ENCODE measurements at places on chromosomes 12 and 14.

DNA sequence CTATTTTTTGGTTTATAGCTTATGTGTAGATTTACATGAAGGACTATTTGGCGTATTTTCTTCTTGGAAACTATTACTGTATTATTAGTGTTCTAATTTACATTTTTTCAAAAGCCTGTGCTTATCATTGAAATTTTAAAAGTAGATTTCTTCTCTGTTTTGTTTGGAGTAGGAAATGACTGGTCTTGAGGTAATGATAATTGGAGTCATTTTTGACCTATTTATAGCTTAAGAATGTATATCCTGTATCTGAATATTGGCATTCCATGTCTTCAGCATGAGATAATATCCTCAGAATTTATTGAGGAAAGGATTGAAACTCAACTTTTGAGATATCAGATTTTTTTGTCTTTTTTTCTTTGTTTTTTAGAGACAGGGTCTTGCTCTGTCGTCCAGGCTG lies 193.4 kb downstream of the ERC1 start:
- no peak for DNase-seq

- no peak for DNase-seq
Observed at GRCh38 chr12:68446901-68447796, 115.0 kb upstream of the MDM1 start.

- peak; percentile 73 for DNase-seq
Observed at GRCh38 chr12:126337556-126338441, 1272.6 kb downstream of the AACS start.

GRCh38 chr12:42696406-42697149 lies 107.0 kb upstream of the PRICKLE1 start:
- peak; percentile 48 for DNase-seq

DNA sequence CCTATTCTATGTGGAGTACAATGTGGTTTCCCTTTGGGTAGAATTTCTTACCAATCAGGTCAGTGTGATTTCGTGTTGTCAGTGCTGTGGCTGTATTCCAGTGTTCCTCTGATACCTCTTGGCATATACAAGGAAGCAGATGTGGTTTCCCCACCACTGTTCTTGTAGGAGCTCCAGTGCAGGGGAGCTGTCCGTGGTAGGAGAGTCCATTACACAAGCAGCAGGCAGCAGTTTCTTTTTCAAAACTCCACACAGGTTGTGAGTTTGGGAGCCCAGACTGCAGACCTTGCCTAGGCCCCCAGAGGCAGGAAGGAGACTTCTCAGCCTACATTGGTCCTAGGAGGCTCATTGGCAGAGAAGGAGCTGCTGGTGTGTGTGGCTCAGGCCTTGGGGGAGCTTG lies 452.8 kb downstream of the AACS start:
- DNase-seq = no peak
